ENCODE measurements at places on chromosomes 2 and 18. TPM values are rescaled to one million over a fixed set of nuclear protein-coding genes. Genes with fewer than 3 reads are reported as not detected.

Gene IL36G
- not detected for total RNA-seq

Gene TACR1
- total RNA-seq, result not detected

Gene DNAJC5G
- not detected for total RNA-seq

Gene CXCR1
- total RNA-seq, result not detected

Gene HOXD13
- not detected for total RNA-seq

Gene TGIF1
- 295 TPM for total RNA-seq

Gene TDRD15
- not detected for total RNA-seq

Gene PSMA8
- not detected for total RNA-seq

Gene TRIM43
- total RNA-seq, result not detected

Gene PLGLB2
- total RNA-seq, result 1.3 TPM

Gene IL36RN
- 0.69 TPM for total RNA-seq

Gene POMC
- total RNA-seq, result not detected

Gene ZSWIM2
- total RNA-seq, result not detected

Gene NOP58
- 69.5 TPM for total RNA-seq

Gene FAM161A
- 3.3 TPM for total RNA-seq

Gene PDE11A
- total RNA-seq, result 5.8 TPM

Gene SLC5A7
- total RNA-seq, result not detected

Gene COBLL1
- 11.6 TPM for total RNA-seq

Gene TNP1
- total RNA-seq, result not detected

Gene ACTG2
- 0.15 TPM for total RNA-seq

Gene LYPD1
- 9.6 TPM for total RNA-seq

Gene TNS1
- 36.1 TPM for total RNA-seq

Gene SATB2
- 2.3 TPM for total RNA-seq

Gene CCDC74B
- 7.2 TPM for total RNA-seq

Gene HOXD11
- total RNA-seq, result 10.5 TPM

Gene THSD7B
- not detected for total RNA-seq

Gene HAUS1
- 51.3 TPM for total RNA-seq

Gene XIRP2
- total RNA-seq, result not detected

Gene DSG1
- total RNA-seq, result not detected

Gene HAAO
- total RNA-seq, result 1.2 TPM

Gene UGT1A5
- 0.35 TPM for total RNA-seq

Gene CCBE1
- total RNA-seq, result 8.7 TPM

Gene SS18
- total RNA-seq, result 189 TPM

Gene TMEM182
- 3.3 TPM for total RNA-seq

Gene COL4A3
- total RNA-seq, result 30.8 TPM

Gene SERPINB13
- total RNA-seq, result not detected

Gene ITGA6
- total RNA-seq, result 84.9 TPM

Gene SERPINB10
- total RNA-seq, result not detected

Gene TMEM178A
- total RNA-seq, result 2.9 TPM
